Activated naive CD4-positive, alpha-beta T cell (primary cell): ENCODE measurements at places on chromosomes 16 and 17.
A peak's percentile ranks its signal among the peaks of the same experiment; 100 is the strongest.

GRCh38 chr17:57114085-57114673 is 29.1 kb downstream of the AKAP1 start:
- DNase-seq = peak; percentile 50

- no peak for DNase-seq
Observed at GRCh38 chr16:85750827-85751697, at the start of gene C16orf74. C16orf74 (minus strand) TSS chr16:85751096; CDS start chr16:85735217, 15,879 bp downstream.

- DNase-seq = no peak
Observed at GRCh38 chr17:65684631-65685030, 123.2 kb upstream of the AXIN2 start.

- no peak for DNase-seq
Observed at GRCh38 chr16:74601126-74601871, 5.6 kb downstream of the GLG1 start.

DNA sequence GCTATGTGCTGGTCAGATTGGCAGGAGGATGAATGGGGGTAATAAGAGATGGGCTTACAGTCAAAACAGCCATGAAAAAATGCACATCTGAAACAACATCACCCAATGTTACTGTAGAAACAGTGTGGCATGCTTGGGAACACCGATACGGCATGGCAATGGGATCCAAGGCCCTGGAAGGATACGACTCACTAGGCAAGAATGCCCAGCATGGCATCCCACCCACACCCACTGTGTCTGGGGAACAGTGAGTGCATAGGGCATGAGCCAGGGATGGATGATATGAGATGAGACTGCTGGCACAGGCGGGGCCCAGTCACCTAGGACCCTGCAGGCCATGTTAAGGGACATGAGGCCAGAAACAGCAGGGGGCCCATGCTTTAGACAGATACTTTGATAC is 11.5 kb downstream of the TRIM25 start:
- DNase-seq = no peak

- DNase-seq = no peak
Observed at GRCh38 chr16:28110479-28110878, 47.0 kb upstream of the GSG1L start.

- DNase-seq = no peak
Observed at GRCh38 chr17:79224903-79225302, 150.3 kb downstream of the ENGASE start.

- no peak for DNase-seq
Observed at GRCh38 chr17:78040440-78041385, 82.2 kb downstream of the TNRC6C start.
